ENCODE measurements at places on chromosomes 6 and 20.

- no peak for DNase-seq
Measured at GRCh38 chr6:117441824-117442264, 16.1 kb upstream of the ROS1 start.

- no peak for DNase-seq
Measured at GRCh38 chr6:164258421-164258820, 843.9 kb downstream of the QKI start.

DNA sequence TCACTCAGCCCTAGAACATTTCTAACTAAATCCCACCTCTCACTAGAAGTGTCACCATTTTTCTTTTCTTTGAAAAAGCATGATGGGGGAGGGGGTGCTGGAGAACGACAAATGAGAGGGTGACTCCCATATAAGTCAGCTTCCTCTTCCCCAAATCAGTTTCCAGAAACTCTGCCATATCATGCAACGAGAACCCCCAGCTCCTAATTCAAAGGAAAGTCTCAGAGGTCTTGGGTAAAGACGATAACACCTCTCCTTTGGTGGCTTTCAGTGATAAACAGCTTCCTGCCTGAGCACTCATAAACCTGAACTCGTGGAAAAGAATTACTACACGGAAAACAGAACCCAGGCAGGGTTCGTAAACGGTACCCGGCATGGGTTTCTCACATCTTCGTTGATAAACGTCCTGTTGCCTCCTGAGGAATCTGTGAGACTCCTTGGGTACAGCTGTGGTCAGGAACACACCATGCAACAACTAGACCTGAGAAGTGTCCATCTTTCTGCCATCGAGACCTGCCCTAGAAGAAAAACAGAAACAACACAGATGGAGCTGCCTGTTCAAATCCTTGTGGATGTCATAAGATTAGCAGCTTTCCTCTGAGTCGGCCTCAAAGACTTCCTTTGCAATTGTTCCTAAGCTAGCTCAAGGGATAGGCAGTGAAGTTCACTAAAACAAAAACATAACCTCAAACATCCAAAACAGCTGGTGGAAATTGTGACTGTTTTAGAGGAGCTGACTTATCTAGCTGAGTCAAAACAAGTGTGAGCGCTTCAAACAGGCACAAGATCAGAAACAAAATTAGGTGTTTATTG, 185.8 kb upstream of the PRDM1 start:
- no peak for DNase-seq

- DNase-seq = no peak
Measured at GRCh38 chr6:34912715-34913464, 23.8 kb downstream of the ANKS1A start.

GRCh38 chr6:64926051-64926450, 781.0 kb downstream of the EYS start:
- no peak for DNase-seq

DNA sequence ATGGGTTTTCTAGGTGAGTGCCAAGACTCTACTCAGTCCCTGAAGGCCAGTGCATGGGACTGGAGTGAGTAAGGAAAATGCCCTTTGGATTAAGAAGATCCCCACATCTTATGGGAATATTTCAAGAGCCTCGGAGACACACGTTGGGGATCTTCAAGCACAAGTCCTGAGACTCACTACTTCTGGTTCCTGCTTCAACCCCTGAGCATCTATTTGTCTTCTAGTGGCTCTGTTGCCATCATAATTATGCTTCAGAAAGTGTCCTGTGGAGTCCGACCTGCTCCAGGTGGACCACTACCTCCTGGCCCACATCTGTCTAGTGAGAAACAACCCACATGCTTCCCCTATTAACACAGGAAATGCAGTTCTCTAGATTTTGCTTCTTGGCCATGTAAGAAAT, at the start of gene OR5V1:
TSS of gene OR5V1 (minus strand) at position 101 of the 400 bp plus-strand sequence. CDS start 12,670 bp downstream, outside the sequence.
- DNase-seq = no peak

DNA sequence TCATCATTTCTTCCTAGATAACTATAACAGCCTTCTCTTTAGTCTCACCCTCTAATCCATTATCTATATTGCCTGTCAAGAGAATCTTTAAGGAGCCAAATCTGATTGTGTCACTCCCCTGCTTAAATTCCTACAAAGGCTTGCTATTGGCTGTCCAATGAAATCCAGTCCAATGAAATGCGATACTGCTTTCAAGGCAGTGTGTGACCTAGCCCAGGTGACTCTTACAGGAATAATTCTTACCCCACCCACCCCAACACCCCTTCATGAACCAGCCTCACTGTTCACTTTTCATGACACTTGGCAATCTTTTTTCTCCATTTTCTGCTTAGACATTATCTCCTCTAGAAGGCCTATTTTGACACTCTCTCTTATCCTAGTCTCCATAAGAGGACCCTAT, 163.3 kb upstream of the MARCKS start:
- DNase-seq = no peak

DNA sequence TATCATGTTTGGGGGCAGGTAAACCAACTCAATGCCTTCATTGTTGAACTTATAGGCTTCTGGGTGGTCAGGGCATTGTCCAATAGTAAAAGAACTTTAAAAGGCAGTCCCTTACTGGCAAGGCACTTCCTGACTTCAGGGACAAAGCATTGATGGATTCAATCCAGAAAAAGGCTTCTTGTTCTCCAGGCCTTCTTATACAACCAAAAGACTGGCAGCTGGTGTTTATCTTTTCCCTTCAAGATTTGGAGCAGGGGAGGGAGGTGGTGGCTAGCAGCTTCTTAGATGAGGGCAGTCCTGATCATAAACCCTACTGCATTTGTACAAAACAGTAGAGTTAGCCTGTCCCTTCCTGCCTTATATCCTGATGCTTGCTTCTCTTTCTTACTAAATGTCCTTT, 57.5 kb downstream of the NCOA3 start:
- no peak for DNase-seq

DNA sequence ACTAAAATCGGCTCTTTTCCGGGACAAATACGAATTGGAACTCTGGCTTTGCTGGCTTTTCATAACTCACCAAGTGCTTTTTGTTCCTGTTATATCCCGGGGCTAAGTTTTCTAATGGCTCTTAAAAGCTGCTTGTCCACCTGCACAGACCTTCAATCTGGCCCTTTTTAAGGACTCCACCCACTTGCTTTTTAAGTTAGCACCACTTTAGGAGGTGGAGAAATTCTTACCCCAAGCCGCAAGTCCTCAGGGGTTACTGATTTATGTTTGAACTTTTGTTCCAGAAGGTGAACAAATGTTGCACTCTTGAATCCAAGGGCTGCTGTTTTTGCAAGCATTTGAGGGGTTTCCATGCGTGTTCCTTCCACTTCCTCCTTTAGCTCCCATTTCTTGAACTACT, 37.8 kb downstream of the FAM184A start:
- no peak for DNase-seq

DNA sequence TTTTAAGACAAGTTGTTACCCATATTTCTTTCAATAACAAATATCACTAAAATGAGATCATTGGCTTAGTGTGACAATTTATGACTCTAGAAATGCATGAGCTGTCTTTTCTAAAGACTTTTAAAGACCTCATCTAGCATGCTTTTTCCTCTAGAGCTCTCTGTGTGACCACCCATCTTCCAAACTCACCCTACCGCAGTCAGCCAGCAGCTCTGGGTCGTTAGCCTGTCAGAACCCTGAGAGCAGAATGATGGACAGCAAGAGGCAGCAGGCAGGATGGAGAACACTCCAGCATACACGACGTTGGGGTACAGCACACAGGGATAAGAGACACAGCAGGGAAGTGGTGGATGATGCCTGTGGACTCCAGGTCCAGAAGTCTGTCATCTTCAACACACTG, 45.1 kb upstream of the TBX18 start:
- no peak for DNase-seq

DNA sequence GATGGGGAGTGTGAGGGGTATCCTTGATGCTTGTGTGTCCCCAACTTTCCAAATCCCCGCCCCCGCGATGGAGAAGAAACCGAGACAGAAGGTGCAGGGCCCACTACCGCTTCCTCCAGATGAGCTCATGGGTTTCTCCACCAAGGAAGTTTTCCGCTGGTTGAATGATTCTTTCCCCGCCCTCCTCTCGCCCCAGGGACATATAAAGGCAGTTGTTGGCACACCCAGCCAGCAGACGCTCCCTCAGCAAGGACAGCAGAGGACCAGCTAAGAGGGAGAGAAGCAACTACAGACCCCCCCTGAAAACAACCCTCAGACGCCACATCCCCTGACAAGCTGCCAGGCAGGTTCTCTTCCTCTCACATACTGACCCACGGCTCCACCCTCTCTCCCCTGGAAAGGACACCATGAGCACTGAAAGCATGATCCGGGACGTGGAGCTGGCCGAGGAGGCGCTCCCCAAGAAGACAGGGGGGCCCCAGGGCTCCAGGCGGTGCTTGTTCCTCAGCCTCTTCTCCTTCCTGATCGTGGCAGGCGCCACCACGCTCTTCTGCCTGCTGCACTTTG, at the start of gene TNF:
TSS of gene TNF (plus strand) at position 231 of the 567 bp plus-strand sequence. CDS start at position 408, 177 bp downstream.
- no peak for DNase-seq

- DNase-seq = no peak
Measured at GRCh38 chr6:127956956-127957355, 56.1 kb upstream of the THEMIS start.

DNA sequence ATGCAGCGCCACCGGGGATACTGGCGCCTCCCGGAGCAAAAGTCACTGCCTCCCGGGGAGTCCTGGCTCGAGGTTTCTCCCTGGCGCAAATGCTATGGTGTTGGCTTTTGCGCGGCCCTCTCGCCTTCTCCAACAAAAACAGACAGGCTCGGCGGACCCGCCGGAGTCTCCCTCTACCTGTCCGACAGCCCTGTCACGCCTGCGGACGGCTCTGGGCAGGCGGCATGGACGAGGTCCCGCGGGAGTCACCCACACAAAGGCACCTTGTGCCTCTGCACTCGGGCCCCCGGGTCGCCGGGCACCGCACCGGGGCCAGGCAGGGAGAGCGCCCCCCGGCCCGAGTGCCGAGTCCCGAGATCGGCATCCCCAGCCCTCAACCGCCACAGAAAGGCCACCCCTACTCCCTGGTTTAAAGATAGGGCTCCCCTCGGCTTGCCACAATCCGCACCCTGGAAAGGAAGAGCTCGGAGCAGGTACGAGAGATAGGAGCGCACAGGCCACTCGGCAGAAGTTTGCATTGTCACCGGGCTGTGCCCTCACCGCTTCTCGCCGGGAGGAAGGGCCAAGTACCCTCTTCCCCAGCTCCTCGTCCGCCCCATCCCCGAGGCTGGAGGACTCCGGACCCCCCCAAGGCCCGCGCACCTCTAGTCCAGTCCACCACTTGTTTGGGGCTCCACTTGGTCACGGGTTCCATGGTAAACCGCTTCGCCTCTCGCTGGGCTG, 903 bp downstream of the CNKSR3 start:
- no peak for DNase-seq

DNA sequence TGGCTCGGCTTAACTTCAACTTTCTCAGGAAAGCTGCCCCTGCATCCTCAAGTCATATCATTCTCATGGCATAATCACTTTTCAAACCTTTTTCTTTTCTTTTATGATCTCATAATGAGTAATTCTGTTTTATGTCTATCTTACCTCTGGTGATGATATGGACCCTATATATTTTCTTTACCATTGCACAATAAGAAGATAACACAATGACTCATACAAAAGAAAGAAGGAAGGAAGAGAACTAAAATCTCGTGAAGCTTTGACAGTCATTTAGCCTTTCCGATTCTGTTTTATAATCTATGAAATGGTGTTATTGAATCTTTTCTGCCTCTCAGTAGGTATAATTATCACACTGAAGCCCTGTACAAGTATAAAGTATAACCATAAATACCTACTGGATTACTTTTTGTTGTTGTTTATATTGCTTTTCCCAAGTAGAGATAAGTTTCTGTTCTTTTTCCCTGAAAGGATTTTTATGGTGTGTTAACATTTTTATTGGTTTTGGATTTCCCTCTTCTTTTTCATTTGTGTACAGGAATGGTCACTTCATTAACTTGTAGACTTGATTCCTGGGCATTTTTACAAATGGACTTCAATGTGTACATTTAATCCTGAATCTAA, 300.9 kb downstream of the LAMA2 start:
- no peak for DNase-seq

- no peak for DNase-seq
Measured at GRCh38 chr6:52511163-52511562, 65.7 kb downstream of the TRAM2 start.

- DNase-seq = no peak
Measured at GRCh38 chr6:80728830-80729229, 622.4 kb downstream of the BCKDHB start.

- no peak for DNase-seq
Measured at GRCh38 chr6:74879234-74879633, 326.6 kb downstream of the COL12A1 start.

GRCh38 chr6:143695130-143695968, 17.6 kb downstream of the PHACTR2 start:
- DNase-seq = no peak

DNA sequence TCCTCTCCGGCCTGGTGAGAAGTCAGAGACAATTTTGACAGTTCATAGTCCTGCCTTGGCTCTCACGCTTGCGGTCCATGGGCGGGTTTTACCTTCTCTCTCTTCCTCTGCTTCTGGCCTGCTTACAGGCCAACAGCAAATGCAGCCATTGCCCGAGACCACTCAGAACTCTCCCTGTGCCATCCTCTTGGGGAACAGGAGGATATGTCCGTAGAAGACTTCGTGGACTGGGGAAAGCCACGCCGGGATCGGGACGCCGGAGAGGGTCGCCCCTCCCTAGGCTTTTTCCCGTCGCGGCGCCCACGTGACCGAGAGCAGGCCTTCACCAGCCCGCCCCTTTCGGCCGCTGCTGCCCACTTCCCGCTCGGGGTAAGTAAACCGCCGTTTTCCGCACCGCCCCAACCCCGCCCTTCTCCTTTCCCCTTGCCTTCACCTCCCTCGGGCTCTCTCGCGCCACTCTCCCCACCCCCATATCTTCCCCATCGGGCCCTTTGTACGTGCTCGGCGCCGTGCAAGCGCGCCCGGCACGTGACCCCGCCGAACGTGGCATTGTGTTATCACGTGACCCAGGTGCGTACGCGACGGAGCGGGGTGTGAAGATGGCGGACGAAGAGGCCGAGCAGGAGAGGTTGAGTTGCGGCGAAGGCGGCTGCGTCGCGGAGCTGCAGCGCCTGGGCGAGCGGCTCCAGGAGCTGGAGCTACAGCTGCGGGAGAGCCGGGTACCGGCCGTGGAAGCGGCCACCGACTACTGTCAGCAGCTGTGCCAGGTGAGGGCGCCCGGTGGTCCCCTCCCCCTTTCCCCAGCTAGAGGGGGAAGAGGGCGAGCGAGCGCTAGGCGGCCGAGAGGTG, at the start of gene ZNF292:
TSS of gene ZNF292 (plus strand) at position 573 of the 849 bp plus-strand sequence. CDS start at position 600, 27 bp downstream.
- peak; percentile 89 for DNase-seq

- no peak for DNase-seq
Measured at GRCh38 chr6:167054987-167055386, 55.8 kb downstream of the CEP43 start.

DNA sequence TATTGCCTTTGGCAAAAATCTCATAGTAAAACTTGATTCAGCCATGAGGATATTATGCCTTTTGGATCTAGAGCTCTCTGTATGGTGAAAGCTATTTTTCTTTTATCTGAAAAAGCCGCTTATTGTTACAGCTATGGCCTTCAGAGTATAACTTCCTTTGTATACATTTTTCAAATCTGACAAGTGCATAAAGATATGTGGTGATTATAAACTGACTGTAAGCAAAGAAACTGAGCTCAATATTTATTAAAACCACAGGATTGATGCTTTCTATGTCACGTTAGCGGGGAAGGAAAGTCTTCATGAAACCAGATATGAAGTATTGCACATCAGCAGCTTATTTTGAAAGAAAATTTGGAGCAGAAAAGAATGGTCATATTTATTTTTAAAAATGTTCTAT, 151.8 kb downstream of the THEMIS start:
- no peak for DNase-seq
